ENCODE measurements at places on chromosomes 12 and 14.

DNA sequence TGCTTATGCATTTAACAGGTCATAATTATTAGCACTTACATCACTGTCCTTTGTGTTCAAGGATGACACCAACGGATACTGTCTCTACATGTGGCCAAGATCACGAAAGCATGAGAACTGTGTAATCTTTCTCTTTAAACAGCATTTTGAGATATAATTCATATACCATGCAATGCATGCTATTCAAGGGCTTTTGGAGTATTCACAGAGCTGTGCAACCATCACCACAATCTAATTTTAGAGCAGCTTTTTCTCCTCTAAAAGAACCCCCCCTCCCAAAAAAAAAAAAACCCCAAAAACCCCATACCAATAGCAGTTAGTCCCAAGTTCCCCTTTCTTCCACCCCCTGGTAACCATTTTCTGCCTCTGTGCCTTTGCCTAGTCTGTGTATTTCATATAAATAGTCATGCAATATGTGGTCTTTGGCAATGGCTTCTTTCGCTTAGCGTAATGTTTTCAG lies 60.6 kb downstream of the SPRING1 start:
- DNase-seq: no peak

DNA sequence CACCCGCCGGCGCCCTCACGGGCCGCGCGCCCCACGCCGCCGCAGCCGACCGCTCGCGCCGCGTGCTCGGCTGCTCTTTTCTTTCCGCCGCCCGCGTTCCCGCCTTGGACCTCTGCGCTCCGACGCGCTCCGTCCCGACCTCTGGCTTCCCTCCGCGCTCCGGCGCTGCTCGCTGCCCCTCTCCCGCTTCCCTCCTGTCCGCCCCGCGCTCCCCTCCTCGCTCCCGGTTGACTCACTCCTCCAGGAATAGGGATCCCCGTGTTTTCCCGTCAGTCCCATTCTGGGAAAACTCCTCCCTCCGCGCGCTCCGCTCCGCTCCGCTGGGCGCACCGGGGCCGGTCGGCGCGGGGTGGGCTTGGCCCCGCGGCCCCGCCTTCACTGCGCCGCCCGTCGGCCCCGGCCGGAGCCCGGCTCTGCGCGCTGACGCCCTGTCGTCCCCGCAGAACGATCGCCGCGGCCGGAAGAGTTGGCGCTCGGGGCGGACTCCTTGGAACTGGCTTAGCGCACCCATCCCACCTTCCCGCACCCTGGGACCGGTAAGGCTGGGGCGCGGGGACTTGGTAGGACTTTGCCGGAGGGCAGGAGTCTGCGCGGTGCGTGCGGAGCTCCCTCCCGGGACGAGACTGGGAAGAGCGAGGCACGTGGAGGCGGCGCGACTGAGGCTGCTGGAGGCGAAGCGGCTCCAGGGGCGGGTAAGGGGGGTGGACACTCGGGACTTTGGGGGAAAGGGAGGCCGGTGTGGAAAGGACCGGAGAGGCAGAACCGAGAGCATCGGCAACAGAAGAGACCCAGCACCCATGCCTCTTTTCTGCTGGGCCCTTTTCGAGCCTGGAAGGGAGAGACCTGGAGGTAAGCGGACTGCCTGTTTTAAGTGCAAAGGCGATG lies 550 bp downstream of the TEAD4 start:
- DNase-seq: no peak

DNA sequence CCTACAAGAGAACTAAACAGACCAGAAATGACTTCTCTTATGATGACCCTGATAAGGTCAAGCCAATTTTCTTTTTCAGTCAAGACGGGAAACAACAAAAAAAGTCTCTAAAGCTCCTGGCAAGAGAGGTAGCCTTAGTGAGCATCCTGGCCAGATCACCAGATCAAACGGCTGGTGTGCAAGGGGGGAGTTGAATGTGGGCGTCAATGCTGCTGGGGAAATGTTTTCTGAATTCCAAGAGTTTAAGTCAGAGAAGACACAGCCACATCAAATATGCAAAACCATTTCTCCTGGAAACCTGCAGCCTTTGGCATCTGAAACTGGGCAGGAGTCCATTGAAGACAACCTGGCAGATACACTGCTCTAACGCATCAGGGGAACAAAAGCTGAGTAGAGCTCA lies 16.0 kb upstream of the SELPLG start:
- DNase-seq: no peak

- no peak for DNase-seq
Measured at GRCh38 chr14:69674546-69675244, 63.3 kb downstream of the SUSD6 start.

GRCh38 chr14:50006141-50006540 lies 110.2 kb downstream of the VCPKMT start:
- no peak for DNase-seq

- DNase-seq: no peak
Measured at GRCh38 chr12:92675092-92675865, 27.5 kb upstream of the PLEKHG7 start.

- no peak for DNase-seq
Measured at GRCh38 chr12:116939734-116940133, 29.0 kb downstream of the FBXW8 start.

DNA sequence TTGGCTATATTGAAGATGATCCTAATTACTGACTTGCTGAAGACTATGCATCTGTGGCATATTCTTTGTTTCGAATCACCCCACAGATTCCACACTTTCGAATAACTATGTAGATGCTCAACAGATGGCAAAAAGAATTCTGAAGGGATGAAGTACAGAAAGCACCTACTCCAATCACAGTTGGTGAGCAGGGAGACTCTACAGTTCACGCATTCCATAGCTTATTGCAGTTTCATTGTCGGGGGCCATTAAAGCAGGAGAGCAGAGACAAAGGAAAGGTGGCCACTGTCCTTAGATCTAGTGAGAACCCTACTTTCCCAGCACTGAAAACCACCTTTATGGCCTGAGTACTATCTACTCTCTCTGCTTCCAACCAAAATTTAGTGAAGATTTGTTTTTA lies 191.9 kb downstream of the STXBP6 start:
- DNase-seq: no peak

- no peak for DNase-seq
Measured at GRCh38 chr12:3032770-3033538, 44.2 kb upstream of the TSPAN9 start.

DNA sequence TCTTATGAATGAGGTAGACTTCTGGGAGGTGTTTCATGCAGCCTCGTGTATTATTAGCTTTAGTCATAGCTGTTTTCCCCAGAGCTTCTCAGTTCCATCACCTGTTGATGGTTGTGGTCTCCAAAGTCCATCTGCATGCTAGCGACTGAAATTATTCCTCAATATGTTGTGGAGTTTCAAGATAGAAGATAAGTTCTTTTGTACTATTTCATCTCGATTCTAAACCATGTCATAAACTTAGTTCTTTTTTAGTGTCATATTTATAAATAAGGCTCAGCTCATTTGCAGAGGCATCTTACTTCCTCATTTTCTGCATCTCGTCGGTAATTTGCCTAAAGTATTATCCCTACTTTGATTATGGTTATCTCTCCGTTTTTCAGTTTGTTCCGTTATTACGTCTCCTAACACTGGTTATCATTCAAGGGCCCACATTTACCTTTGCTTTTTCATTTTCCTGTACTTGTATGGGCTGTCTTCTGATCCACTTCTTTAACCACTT lies 119.1 kb downstream of the ITPR2 start:
- no peak for DNase-seq

- no peak for DNase-seq
Measured at GRCh38 chr12:15710860-15711510, 78.2 kb downstream of the EPS8 start.

GRCh38 chr14:50865391-50866076 lies 6.3 kb upstream of the ABHD12B start:
- no peak for DNase-seq

DNA sequence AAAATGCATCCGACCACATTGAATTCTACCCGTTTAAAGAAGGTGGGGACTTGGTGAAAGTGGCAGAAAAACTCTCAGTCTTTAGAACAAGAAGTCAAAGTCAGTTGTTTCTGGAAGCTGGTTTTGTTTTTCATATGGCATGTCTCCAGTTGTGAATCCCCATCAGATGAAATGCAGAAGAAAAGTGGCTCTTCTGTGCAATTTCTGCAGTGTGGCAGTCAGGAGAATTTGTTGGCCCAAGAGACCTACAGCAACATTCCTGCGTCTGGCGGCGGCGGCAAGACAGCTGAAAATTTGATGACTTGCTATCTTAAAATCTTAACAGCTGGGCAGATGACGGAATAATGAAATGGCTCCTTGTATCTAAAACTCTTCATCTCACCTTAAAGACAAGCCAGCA lies 201.5 kb downstream of the FOXN3 start:
- DNase-seq: no peak

- DNase-seq: no peak
Measured at GRCh38 chr12:96412431-96412830, 12.2 kb upstream of the CDK17 start.

DNA sequence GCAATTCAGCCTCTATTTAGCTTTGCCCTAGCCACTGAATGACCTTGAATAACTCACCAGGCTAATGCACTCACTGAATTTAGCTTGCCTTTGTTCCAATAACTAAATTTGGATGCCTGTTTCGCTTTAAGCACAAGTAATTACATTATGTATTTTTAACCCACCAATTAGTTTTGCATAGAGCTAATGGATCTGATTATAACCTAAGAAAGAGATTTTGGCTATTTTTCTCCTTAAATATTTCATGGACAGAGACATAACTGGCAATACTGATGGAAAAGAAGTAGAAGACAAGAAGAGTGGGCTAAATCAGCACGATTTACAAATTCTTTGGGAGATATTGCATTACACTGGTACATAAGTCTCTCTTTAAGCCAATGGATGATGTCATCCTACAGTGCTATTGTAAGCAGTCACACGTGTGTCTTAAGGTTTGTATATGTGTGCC lies 85.7 kb downstream of the AKAP6 start:
- DNase-seq: no peak

All from stimulated activated CD8-positive, alpha-beta memory T cell treated with anti-CD3 and anti-CD28 coated beads, Interleukin-2, amount 100 ng/mL, for 1 hour (primary cell).